ENCODE measurements at places on chromosomes 2 and 18.

- DNase-seq, result no peak
Measured at GRCh38 chr2:8133363-8133762, 548.5 kb upstream of the ID2 start.

GRCh38 chr18:10249270-10249669 lies 205.2 kb upstream of the APCDD1 start:
- no peak for DNase-seq

GRCh38 chr2:54908591-54908990 lies 141.7 kb downstream of the RTN4 start:
- no peak for DNase-seq

DNA sequence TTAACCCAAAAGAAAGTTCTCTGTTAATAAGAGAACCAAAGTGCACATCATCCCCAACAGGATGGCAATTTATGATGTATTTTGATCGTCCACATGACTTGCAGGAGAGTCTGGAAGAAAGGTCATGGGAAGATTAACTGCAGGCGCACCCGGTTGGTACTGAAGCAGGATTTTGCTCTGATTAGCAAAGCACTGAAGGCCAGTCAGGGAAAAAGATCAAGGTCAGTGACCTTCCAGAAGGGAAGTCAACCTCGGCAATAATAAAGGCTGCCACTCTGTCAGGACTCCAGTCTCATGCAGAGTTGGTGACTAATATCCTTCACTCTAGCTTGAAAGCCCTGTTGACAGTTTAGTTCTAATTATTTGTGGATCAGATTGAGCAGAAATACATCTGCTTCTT lies 432.7 kb upstream of the RAB12 start:
- no peak for DNase-seq

DNA sequence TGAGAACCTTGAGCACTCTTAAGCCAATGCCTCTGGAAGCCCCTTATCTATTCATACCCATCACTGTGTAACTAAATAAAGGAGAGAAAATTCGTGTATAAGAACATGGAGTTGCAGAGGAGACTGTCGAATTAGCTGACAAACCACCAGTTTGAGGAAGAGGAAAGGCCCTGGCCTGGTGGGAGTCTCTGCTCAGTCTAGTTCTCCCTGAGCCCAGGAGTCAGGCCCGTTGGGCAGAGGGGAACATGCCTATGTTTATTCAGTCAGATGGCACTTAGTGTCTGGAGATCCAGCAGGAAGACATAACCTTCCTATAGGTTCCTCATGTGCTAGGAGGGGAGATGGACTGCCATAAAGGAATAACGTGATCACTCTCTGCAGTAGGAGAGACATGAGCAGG lies 60.3 kb downstream of the MGAT5 start:
- DNase-seq, result no peak

- no peak for DNase-seq
Measured at GRCh38 chr2:169462896-169463695, 16.2 kb upstream of the BBS5 start.

DNA sequence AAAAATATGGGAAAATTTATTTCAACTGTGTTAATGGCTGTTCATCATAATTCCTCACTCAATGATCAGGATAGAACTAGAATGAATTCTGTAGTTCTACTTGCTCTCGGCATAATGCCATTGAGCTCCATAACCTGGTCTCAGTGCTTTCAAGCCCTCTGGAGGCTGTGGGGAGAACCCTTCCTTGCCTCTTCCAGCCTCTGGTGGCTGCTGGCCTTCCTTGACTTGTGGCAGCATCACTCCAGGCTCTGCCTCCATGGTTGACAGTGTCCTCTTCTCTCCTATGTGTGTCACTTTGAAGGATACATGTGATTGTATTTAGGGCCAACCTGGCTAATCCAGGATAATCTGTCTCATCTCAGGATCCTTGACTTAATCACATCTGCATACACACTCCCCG lies 26.9 kb upstream of the CABYR start:
- DNase-seq, result no peak

DNA sequence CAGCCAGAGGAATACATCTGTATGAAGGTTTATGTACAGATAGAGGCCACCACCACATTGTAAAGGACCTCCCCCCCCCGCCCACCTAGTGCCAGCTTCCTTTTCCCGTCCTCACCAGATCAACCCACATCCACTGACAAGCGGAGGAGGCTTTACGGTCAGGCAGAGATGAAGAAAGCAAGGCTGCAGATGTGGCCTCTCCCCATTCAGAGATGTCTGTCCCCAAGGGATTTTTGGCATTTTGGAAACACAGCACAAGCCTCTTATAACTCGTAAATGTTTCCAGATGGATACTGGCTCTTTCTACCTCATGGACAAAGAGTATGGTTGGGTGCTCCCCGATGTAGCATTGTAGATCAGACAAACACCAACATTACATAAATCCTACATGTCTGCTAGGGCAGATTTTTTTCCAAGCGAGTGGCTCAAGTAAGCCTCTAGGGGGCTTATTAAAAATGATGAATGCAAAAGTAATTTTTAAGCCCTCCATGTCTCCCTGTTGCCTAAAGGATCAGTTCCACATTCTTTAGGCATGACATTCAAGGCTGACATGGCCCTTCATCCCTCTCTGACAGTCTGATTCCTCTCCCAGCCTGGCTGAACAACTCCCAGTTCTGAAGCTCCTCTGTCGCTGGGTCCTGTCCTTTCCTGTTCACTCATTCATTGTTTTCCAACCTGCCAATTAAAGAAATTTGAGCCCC lies 11.7 kb downstream of the VIT start:
- no peak for DNase-seq

GRCh38 chr2:49102146-49102545 lies 52.2 kb downstream of the FSHR start:
- no peak for DNase-seq

DNA sequence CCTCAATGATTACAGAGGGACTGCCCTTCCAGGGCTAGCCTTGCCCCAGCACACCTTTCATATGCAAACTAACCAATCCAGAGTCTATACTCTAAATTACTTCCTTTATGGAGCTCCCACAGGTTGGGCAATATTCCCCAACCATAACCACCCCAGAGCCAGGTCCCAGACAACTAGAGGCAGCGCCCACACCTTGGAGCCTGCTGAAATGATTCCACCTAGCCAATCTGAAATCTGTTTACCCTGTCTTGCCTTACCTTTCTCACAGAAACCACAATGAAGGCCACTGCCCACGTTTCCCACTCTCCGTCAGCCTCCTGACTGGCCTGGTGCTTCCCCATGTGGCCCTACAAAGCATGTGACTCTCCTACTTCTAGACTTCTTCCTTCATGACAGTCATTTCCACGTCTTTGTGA lies 62.0 kb downstream of the REEP1 start:
- DNase-seq, result no peak

DNA sequence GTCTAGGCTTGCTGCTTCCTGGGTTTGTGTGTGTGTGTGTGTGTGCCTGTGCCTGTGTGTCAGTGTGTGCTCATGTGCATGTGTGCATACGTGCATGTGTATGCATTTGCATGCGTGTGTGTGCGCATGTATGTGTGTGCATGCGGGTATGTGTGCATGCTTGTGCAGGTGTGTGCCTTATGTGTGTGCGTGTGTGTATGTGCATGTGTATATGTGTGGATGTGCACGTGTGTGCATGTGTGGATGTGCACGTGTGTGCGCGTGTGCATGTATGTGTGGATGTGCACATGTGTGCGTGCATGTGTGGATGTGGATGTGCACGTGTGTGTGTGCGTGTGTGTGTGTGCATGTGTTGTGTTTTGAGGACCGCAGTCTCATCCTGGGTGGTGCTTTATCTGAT lies 42.8 kb downstream of the LPIN1 start:
- no peak for DNase-seq

DNA sequence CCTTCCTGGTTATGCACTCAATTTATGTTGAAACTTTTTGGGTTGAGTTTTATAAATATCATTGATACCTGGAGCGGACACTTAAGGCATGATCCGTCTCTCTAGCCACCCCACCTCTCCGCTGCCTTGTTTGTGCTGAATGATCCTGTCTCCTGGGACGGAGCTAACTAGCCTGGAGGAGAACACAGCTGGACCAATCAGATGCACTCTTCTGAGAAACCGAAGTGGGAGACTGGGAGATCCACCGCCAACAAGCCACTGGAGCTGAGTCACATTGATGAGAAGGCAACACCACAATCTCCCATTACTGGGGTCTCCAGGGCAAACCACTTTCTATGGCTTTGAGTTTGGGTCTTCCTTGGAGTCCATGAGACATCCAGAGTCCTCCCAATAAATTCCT lies 29.3 kb downstream of the CYP26B1 start:
- DNase-seq, result no peak

DNA sequence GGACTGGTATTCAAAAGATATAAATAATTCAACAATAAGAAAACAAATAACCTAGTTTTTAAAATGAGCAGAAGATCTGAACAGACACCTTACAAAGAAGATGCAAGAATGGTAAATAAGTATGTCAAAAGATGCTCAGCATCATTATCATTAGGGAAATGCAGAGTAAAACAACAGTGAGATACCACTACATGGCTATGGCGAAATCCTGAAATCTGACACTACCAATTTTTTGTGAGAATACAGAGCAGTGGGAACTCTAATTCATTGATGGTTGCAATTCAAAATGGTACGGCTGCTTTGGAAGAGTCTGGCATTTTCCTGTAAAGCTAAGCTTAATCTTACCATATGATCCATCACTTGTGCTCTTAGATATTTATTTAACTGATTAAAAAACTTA lies 151.8 kb downstream of the UBR3 start:
- no peak for DNase-seq

DNA sequence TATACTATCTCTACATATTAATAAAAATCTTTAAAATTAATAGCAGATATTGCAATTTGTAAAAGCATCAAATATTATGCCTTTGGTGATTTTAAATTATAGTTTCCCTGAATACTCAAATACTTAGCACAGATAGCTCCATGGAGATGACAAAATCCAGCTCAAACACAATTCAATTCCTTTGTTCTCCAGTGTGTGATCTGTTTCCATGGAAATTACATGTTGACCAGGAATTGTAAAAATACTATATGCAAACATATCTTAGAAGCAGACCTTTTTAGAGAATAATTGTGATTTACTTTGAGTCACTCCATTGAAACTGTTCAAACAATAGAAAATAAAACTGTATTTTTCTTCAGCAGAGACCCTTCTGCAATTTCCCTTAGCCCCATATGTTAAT lies 68.3 kb downstream of the FAM161A start:
- DNase-seq, result no peak

- DNase-seq, result no peak
Measured at GRCh38 chr2:106280722-106281446, 86.8 kb upstream of the UXS1 start.

GRCh38 chr2:66477135-66477842 lies 42.4 kb downstream of the MEIS1 start:
- no peak for DNase-seq

DNA sequence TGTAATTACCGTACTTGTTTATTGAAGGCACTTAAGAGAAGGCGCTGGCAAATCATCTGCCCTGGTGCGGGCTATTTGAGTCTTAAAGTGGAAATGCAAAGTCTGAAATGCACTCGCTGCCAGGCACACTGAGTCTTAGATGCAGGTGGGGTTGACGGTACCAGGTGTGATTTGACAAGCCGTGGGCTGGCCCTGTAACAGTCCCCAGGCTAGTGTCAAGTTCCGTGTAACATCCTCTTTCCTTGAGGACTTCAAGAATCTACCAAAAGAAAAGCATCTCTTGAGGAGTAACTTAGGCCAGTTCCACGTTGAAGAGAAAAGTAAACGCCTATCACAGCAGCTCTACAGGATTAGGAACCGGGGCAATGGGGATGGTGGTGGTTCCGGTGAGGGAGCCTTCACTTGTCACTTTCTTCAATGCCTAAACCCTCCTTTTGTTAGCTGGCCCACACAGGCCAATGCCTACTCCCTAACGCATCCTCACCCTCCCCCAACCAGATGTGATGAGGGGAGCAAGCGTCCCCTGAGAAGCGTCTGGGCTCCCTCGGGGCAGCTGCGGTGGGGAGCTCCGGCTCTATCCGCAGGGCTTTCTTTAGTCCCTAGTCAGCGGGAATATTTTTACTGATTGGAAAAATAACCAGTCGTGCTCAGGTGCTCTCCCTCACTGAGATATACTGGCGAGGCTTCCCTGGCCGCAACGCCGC lies 1.5 kb upstream of the UGP2 start:
- no peak for DNase-seq

- DNase-seq, result no peak
Measured at GRCh38 chr2:216436383-216436782, 24.1 kb downstream of the SMARCAL1 start.

- no peak for DNase-seq
Measured at GRCh38 chr2:40304340-40304739, 147.6 kb downstream of the SLC8A1 start.

- DNase-seq, result no peak
Measured at GRCh38 chr18:54774423-54774822, 53.9 kb upstream of the RAB27B start.

DNA sequence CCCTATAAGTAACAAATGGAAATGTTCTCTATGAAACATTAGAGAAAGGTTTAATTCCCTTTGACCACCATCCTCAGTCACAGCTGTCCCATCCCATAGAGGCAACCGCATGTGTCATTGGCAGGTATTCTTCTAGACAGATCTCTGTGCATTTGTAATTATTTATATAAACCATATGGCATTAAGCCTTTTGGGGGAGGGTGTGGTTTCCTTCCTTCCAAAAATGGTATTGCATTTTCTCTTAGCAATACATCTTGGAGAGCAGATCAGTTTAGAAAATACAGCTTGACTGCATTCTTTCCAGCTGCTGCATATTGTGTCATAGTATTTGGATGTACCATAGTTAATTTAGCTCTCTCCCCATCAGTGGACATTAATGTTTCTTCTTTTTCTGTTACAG lies 57.7 kb downstream of the LCLAT1 start:
- DNase-seq, result no peak

DNA sequence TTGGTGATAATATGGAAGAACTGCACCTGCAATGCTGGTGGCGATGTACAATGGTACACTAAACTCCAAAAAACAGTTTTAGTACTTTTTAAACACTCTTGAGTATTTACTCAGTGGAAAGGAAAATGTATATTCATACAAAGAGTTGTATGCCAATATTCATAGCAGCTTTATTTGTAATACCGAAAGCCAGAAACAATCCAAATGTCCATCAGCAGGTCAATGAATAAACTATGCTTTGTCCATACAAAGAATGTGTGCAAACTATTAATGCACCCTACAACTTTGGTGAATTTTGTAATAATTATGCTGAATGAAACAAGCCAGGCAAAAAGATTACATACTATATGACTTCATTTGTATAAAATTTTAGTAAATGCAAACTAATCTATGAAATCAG lies 396.3 kb downstream of the GALNT13 start:
- no peak for DNase-seq

- DNase-seq, result no peak
Measured at GRCh38 chr2:27313882-27314645, 5.8 kb upstream of the UCN start.
